Central memory CD4-positive, alpha-beta T cell (primary cell): ENCODE measurements at places on chromosomes 5 and 9.

GRCh38 chr5:28369418-28369817 lies 1331.0 kb upstream of the CDH9 start:
- DNase-seq: no peak

DNA sequence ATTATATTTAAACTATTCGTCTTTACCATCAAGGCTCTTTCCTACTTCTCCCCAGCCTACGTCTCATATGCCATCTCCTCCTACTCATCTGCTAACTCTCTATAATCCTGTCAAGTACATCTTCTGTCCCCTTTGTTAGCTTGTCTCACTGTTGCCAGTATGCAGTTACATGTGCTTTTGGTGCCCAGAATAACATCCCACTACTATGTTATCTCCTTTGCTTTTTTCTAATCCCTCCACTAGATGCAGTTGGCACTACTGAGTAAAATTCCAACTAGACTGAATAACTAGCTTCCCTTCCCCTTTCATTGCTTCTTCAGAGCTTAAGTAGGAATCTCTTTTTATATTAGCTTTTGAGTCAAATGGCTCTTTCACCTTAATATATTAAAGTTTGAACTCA lies 3.0 kb upstream of the ARRDC3 start:
- no peak for DNase-seq

DNA sequence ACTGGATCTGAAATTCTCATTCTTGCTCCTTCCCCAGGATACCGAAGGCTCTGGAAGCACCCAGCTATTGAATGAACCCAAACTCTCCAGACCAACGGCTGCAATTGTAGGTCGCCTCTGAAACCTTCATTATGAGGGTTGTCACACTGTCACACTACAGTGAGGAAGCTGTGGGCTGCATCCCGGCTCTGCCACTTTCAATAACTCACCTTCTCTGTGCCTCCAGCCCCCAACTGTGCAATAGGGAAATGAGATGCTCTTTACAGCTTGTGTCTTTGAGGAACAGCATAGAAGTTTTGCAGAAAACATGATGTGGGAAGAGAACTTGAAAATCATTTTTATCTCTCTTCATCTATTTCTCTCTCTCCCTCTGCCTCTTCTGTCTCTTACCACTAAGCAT lies 69.6 kb upstream of the TGFBR1 start:
- no peak for DNase-seq

DNA sequence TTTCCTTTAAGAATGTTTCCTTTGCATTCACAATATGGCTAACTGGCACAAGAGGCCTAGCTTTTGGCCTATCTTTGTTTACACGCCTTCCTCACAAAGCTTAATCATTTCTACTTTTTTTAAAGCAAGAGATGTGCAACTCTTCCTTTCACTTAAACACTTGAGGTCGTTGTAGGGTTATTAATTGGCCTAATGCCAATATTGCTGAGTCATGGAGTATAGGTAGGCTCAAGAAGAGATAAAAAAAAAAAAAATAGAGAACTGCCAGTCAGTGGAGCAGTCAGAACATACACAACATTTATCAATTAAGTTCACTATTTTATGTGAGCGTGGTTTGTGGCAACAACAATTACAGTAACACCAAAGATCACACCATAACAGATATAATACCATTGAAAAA lies 5.9 kb downstream of the FKBP15 start:
- no peak for DNase-seq

DNA sequence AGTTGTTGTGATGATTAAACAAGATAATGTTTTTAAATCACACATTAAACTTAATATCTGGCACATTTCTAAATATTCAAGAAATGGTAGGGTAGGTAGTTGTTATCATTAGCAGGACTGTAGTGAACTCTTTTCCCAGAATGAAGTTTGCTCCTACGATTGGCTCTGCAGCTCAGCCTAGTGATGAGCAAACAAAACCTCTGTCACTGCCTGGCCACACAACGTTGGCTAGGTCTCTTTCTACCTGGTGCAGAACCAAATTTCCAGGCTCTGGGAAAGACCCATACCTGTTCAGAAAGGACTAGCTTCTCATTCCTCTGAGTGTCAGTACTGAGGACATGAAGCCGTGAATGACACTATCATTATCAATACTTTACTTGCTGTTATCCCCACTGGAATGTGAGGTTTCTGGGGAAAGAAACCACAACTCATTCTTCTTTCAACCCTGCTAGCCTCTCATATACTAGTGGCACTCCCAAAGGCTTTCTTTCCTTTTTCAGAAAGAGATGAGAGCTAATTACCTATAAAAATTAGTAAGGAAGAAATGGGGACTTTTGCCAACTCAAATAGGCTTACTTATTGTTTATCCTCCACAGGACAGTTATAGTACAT lies 219.3 kb upstream of the TRIM32 start:
- no peak for DNase-seq

DNA sequence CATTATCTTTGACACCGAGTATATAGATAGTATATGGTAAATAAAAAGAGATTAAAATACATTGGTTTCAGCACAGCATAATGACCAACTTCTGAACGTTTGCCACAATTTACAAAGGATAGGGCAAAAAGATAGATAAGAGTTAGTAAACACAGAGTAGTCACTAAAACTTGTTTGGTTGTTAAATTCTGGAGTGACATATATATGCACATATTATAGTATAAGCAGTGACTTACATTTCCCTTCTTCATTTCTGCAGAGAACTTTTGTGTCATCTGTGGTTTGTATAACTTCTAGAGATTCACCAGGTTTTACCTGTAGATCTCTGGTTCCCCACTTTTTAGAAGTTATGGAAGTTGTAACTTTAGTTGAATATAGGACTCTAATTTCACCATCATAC lies 44.4 kb upstream of the RICTOR start:
- DNase-seq: no peak

DNA sequence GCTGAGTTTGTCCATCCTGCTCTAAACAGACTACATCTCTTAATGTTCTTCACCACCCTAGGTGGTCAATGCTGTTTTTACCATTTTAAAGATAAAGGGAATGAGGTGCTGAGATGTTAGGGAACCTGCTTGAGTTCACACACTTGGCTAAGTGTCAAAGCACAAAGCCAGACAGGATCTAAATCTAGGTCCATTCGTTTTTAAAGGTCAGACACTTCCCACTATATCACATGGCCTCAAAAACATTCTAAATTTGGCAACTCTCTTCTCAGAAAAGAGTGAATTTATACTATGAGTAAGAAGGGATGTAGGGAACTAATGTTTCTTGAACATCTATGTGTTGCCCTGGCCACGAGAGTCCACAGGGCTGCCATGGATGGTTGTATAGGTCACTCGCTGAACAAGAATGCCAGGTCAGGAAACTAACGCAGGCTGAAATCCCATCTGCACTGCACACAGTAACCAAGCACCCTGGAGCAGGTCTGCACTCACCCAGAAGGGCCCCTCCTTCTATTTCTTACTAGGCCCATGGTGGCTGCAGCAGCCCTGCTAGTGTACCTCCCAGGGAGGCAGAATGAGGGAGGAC lies 213.0 kb downstream of the SPOCK1 start:
- DNase-seq: no peak

- DNase-seq: no peak
These were observed 50.7 kb downstream of the BAAT start for GRCh38 chr9:101333926-101334702.

- DNase-seq: no peak
These were observed 47.7 kb upstream of the BOD1 start for GRCh38 chr5:173664154-173664526.

DNA sequence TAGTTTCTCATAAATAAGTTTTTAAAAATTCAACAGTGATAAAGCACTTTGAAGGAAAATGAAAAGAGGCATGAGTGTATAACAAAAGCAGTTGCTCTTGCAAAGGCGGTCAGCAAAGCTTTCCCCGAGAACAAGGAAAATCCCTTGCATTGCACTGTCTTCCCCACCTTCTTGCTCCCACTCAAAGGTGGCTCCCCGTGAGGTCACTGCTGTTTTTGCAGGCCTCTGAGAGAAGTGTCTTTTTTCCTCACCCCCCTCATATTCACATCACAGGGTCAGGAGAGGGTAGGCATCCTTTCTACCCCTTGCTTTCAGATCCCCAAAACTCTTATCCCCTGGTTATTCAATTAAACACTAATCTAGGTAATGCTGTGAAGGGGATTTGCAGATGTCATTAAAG lies 15.2 kb upstream of the SLC36A1 start:
- DNase-seq: no peak

DNA sequence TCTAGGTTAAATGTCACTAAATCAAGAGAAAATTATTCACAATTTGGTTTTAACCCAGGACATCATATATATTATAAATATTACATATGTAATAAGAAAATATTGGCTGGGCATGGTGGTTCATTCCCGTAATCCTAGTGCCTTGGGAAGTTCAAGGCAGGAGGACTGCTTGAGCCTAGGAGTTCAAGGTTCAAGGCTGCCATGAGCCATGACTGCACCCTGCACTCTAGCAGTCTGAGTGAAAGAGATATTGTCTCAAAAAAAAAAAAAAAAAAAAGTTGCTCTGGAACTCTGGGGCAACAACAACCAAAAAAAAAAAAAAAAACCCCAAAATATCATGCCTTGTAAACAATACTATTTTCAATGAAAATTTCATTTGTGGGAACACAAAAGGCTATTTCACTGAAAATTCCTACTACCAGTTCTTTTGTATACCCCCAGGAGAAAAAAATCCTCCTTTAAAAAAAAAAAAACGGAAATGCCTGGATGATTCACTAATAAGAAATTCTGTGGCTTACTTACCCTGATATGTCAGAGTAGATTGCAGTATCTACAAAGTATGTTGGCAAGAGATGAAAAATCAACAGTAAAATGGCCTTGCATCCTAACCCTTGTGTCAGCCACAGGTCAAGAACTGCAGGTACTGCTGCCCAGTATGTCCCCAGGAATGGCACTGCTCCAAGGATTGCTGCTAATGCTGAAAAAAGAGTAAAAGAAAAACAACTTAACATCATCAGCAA lies 22.6 kb upstream of the CTNNAL1 start:
- DNase-seq: no peak

DNA sequence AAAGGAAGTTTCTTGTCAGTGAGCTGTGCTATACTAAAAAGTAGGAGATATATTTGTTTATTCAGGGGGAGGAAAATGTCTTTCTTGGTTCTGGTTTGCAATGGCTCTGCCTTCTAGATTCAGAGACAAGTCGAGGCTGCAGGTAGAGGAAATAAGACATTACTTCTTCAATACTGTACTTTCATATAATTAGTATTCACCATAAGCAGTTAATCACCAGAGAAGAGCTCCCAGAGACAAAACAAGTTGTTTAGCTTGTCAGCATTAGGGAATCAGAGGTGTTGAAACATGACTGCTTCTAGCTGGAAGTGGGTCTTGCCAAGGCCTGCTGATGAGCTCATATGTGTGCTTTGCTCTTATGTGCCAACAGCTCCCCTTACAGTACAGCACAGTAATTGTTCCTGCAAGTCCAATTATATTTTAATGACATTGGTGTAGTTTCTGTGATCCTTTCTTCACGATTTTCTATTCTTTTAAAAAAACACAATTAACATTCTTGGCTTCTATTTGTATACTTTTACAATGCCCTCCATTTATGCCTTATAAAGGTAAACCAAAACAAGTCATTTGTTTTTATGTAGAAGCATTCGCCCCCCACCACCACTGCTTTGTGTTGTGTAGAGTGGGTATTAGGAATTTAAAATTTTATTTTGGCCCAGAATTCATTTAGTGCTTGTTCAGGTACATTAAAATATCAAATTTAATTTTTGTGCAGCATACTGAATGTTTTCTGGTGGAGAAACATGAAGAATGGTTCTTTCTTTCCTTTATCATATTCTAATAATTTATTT lies 112.2 kb downstream of the RPS23 start:
- DNase-seq: peak; percentile 38

- no peak for DNase-seq
These were observed 928 bp upstream of the PCDHGC4 start for GRCh38 chr5:141483902-141484301.

GRCh38 chr5:85108471-85108870 lies 723.8 kb upstream of the EDIL3 start:
- no peak for DNase-seq

- no peak for DNase-seq
These were observed 31.4 kb downstream of the COL27A1 start for GRCh38 chr9:114186605-114187289.

GRCh38 chr5:128674837-128675446 lies 136.9 kb upstream of the FBN2 start:
- peak; percentile 1 for DNase-seq

DNA sequence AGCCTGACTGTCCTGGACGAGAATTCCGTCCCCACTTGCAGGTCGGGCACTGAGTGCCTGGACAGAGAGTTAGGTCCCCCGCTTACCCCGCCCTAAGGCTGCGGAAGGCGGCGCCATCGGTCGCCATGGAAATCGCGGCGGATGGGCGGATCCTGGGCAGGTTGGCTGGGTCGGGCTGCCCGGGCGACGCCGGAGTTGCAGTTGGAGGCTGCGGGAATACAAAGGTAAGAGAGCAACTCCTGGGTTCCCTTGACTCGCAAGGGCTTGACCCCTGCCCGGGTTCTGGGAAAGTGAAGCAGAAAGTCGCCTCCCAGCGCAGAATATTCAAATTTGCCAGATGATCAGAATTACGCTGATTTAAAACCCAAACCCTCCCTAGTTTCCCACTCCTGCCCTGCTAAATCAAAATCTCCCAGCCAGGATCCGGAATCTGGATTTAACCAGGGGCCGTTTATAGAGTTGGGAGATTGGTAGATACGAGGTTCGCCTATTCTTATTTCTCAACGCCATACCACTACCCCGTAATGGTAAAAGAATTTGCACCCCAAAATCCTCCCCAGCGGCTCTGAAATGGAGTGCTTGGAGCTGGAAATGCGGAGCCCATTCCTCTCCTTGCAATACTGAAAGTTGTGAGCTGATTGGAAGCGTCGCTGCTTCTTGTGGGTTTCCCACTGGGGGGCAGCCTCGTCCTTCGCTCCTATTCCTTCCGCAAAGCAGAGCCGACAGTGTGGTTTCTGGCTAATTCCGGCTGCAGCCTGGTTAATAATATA lies 156.4 kb upstream of the RASEF start:
- no peak for DNase-seq

- no peak for DNase-seq
These were observed 53.4 kb downstream of the RNF145 start for GRCh38 chr5:159155960-159156359.

DNA sequence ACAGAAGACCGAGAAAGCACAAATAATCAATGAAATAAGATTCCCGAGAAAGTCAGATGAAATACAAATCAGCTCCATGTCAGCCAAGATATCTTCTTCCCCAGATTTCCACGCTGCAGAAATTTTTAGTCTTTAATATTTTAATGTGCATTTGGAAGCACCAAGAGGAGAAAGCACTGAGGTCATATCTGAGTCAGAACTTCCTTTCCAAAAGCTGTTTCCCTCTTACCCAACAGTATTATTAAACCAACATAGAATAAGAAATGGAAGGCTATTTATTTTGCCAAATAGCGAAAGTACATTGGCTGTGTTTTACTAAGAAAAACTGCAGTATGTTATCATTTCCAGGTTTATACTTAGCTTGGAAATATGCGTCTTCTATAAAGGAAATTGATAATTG lies 772.1 kb upstream of the CDH9 start:
- DNase-seq: no peak
